ENCODE measurements at places on chromosomes 3 and 15.

DNA sequence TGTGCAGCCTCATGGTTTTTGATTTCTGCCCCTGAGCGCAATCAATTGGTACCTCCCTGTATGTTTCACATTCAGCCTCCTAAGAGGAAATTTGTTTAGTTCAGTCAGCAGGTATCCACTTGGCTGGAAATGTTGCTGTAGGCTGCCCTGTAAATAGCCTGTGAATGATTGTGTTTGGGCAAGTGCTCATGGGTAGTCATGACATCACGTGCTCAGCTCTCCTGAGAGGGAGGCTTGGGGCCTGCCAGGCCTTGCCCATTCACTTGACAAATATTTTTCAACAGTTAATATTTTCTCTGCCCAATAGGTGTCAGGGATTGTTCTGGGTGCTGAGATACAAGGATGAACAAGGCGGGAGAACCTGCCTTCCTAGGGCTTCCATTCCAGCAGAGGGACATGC is 13.3 kb downstream of the HRH1 start:
- DNase-seq, result no peak

- DNase-seq, result no peak
Observed at GRCh38 chr15:63187589-63188226, 1.7 kb upstream of the RAB8B start.

- DNase-seq, result no peak
Observed at GRCh38 chr3:38717355-38718240, 68.1 kb upstream of the SCN5A start.

DNA sequence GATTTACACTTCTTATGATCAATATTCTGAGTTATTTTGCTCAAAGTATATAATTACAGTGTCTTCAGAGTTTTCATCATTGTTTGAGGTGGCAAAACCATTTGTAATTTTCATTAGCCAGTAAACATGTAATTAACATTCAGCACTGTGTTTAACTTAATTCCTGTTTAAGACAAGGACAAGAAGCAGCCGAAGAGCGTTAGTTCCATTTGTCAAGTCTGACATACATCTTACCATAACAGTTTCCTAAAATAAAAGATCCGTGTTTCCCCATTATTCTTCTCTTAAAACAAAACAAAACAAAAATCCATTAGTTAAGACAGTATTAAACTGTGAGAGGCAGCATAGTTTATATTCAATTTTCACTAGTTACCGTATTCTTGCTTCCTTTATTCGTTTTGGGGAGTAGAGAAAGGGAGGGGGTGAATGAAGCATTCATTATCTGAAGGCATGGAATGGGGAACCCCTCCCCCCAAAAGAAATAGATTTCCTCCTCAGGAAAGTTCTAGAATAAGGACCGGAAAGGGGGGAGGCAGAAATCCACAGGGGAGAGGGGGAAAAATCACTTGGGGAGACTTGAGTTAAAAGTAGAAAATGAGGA is 5.5 kb upstream of the NR2F2 start:
- no peak for DNase-seq

- DNase-seq, result no peak
Observed at GRCh38 chr3:117408811-117409210, 699.2 kb downstream of the TUSC7 start.
